Heart left ventricle (tissue), 16 donors: ENCODE measurements at places on chromosomes 16 and 17. TPM values are rescaled to one million over a fixed set of nuclear protein-coding genes. Genes with fewer than 3 reads are reported as not detected.

RAPGEFL1 gene
- total RNA-seq: 2.2 TPM

DNA sequence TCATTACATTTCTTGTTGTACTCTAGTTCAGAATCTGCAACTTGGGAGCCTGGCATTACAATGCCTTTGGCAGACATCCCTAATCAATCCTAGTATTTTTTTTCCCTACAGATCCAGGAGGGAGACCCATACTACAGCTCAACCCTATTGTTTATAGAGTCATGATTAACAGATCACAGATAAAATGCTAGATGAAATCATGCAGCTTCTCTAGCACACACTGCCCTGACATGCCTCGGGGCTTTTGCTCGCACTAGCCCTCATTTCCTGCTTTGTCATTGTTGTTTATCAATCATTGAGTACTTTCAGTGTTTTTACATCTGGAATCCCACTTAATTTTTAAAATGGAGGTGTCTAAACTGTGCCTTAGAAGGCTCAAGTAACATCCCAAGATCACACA lies 412.5 kb downstream of the CA10 start:
- no peak overlapping the region for H3K27ac ChIP-seq
- no peak overlapping the region for H3K4me3 ChIP-seq
- no peaks in the 10 kb centered on the region for H3K27me3 ChIP-seq

GRCh38 chr17:58997756-58998553 lies 108.7 kb downstream of the TRIM37 start:
- no peak for DNase-seq
- no peaks in the 10 kb centered on the region for H3K27me3 ChIP-seq
- H3K27ac ChIP-seq: no peak overlapping the region
- peaks cover 43% of the 10 kb centered on the region for H3K36me3 ChIP-seq

DNA sequence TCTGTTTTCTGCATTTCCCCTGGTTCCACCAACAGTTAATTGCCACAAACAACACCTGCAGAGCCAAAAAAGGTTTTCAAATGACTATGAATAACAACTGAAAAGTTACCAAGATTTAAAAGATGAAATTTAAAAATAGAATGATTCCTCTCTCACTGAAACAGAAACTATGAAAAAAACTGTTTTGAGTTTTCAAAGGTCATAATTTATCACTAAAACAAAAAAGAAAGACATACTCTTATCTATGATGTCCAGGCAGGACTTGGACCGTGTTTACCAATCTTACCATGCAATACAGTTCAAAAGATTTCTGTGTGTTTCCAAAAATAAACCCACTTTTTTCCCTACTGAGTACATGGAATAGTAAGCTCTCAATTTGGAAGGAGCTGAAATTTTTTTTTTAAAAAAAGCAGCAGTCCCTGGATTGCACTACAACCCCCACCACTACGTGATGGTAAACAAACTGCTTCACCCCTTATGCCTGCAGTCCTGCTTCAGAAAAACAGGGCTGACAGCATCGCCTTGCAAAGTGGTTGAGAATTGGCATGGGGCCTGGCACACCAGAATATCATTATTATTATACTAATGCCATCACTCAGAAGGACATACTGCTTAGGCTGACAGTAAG lies 8.5 kb downstream of the TXNDC11 start:
- H3K27ac ChIP-seq: no peak overlapping the region
- peaks cover 59% of the 10 kb centered on the region for H3K4me1 ChIP-seq
- H3K27me3 ChIP-seq: no peaks in the 10 kb centered on the region
- no peak for DNase-seq

DNA sequence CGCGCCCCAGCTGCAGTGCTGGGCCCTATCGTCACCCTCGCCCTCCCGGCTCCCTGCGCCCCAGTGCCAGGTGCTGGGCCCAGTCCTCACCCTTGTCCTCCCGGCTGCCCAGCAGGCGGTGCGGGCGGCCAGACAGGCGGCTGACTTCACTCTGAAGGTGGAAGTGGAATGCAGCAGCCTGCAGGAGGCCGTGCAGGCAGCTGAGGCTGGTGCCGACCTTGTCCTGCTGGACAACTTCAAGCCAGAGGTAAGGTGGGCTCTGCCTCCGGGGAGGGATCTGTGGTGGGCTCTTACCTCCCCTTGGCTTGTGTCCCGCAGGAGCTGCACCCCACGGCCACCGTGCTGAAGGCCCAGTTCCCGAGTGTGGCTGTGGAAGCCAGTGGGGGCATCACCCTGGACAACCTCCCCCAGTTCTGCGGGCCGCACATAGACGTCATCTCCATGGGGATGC lies 17.9 kb downstream of the QPRT start:
- H3K36me3 ChIP-seq: no peaks in the 10 kb centered on the region
- no peak for DNase-seq
- H3K27ac ChIP-seq: no peak overlapping the region
- H3K4me1 ChIP-seq: no peaks in the 10 kb centered on the region

- DNase-seq: no peak
- peak overlapping the region; percentile 64 for H3K27ac ChIP-seq
- no peaks in the 10 kb centered on the region for H3K36me3 ChIP-seq
- H3K4me3 ChIP-seq: no peak overlapping the region
- H3K4me1 ChIP-seq: peaks cover 23% of the 10 kb centered on the region
Observed at GRCh38 chr17:74970395-74970794, 2.2 kb downstream of the HID1 start.

GRCh38 chr17:39662551-39663339 lies 2.4 kb upstream of the TCAP start:
- H3K27me3 ChIP-seq: peaks cover 11% of the 10 kb centered on the region
- peak overlapping the region; percentile 92 for H3K27ac ChIP-seq
- peaks cover 70% of the 10 kb centered on the region for H3K4me1 ChIP-seq
- no peak for DNase-seq

GRCh38 chr16:68074850-68075555 lies 10.2 kb upstream of the NFATC3 start:
- DNase-seq: no peak
- H3K4me1 ChIP-seq: peaks cover 37% of the 10 kb centered on the region
- H3K27ac ChIP-seq: no peak overlapping the region
- no peaks in the 10 kb centered on the region for H3K27me3 ChIP-seq

- no peak overlapping the region for H3K4me3 ChIP-seq
- H3K4me1 ChIP-seq: no peaks in the 10 kb centered on the region
- no peaks in the 10 kb centered on the region for H3K36me3 ChIP-seq
- H3K27ac ChIP-seq: no peak overlapping the region
- no peaks in the 10 kb centered on the region for H3K27me3 ChIP-seq
- DNase-seq: no peak
Observed at GRCh38 chr17:53749178-53749577, 73.5 kb upstream of the KIF2B start.

- H3K27me3 ChIP-seq: peaks cover 5% of the 10 kb centered on the region
- H3K4me1 ChIP-seq: no peaks in the 10 kb centered on the region
- no peaks in the 10 kb centered on the region for H3K36me3 ChIP-seq
- H3K4me3 ChIP-seq: no peak overlapping the region
- no peak overlapping the region for H3K27ac ChIP-seq
Observed at GRCh38 chr16:19935694-19936093, 51.0 kb upstream of the GPRC5B start.
